SW 1271 (cell line): ENCODE measurements at places on chromosomes 6 and 20.

DNA sequence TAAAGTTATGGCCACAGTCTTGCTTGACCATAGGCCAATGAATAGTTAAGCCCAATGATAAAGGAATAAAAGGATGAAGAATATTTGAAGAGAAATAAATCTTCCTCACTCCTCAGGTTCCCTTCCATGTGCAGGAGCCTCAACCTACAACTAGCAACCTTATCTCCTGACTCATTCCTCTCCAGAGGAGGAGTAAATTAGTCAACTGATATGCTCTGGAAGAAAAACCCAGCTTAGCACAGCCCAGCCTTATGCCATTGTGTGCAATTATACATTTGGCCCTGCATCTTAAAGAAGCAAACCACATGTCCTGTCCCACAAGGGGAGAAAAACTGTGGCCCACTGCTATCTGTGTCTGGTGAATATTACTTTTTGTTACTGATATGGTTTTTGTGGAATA, 82.1 kb downstream of the PHIP start:
- no peak for DNase-seq

DNA sequence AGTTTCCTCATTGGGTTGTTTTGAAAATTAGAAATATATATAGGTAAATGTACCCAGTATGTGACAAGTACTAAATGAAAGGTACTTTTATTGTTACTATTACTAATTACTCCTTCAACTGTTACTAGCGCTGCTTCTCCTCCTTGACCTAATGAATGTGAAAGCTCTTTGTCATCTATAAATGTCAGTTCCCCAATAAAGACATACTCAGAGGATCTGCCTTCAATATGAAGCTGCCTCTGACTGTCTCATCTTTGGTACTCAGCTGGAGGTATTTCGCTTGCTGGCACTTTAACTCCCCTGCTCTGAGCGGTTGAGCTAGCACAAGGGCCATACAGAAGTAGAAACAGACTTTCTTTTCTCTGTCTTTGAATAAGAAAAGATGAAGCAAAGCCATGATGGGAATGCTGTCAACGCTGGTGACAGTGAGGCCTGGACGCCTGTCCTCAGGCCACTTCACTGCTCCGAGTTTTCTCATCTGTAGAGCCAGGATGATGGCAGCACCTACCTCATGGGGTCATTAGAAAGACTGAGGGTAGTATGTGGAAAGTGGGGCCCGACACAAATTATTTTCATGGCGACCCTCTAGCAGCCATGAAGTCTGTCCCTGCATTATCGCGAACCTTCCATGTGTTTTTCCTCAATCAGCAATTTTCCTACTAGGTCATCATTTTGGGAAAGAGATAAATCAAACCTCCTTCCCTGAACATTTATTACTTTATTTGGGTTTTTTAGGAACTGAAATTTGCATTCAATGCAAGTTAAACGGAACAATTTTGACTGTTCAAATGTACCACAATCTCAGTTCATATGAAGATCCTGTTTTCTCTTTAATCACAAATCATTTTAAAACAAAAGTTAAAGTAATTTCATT, 55.9 kb upstream of the SNX9 start:
- DNase-seq: no peak

GRCh38 chr6:112253498-112253840, 898 bp downstream of the LAMA4 start:
- no peak for DNase-seq

DNA sequence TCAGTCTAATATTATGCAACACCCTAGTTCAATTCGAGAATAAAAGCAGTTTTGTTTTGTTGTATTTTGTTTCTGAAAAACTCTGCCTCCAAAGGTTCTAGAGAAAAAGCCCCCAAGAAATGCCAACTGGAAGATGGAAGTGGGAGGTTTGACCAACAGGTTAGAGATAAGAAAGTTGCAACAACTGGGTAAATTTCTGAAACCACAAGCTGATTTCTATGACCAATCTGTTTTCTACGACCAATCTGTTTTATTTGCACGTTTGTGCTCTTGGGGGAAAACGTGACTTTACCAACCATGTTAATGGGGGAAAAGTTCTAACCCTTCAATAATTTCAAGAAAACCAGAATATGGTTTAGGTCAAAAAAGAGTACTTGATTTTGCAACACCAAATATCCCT, 173.2 kb downstream of the PDE7B start:
- DNase-seq: no peak

GRCh38 chr6:87979737-87980136, 67.9 kb upstream of the SPACA1 start:
- DNase-seq: no peak

DNA sequence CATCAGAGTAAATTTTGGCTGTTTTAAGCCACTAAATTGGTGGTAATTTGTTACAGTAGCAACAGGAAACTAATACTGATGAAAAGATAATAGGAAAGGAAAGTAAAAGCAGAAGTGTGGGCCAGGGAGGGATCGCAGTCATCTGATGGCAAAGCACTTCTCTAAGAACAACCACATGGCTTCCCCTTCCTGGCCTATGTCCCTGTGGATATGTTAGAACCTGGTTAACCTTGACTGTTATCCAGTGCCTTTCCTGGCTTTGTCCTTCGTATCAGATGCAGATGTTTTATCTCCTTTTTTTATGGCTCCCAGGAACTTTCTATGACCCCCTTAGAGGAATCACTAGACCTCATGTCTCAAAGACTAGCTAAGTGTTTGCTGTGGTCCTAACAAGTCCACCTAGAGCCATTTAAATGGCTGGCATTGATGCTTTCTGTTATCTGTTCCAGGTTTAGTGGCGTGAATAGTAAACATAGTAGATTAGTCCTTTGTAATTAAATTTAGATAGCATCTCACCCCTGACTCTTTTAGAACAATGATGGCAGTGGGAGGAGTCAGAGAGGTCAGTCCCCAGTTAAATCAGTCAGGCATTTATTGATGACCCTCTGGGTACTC, 79.2 kb upstream of the PHACTR2 start:
- DNase-seq: no peak

DNA sequence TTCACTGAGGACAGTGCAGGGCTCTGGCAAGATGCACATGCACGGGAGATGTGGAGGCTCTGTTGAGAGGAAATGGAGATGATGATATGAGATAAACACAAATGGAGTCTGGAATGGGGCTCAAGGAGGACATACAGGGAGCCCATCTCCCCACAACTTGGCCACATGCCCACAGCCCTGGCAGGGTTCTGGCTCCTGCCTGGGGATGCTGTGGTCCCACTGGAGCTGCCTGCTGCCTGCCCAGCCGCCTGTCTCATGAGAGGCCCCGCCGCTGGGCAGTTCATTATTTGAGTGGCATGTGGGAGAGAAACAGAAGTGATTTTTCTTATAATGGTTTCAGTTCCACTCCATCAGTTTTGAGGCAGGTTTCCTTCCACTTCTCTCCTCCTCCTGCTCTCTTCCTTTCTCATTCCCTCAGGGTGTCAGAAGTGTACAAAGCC, 133.6 kb upstream of the TRAF3IP2 start:
- no peak for DNase-seq

DNA sequence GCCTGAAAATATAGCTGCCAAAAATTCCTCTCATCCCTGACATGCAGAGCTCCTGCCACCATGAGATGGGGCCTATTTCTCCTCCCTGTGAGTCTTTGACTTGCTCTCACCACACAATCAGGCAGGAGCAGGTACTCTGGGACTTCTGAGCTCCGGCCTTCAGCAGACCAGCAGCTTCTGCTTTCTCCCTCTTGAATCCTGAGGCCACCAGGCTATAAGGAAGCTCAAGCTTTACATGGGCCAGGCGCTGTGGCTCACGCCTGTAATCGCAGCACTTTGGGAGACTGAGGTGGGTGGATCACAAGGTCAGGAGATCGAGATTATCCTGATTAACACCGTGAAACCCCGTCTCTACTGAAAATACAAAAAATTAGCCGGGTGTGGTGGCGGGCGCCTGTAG, 238.7 kb upstream of the RREB1 start:
- DNase-seq: no peak

GRCh38 chr6:112743323-112743722, 396.2 kb downstream of the RFPL4B start:
- DNase-seq: no peak

DNA sequence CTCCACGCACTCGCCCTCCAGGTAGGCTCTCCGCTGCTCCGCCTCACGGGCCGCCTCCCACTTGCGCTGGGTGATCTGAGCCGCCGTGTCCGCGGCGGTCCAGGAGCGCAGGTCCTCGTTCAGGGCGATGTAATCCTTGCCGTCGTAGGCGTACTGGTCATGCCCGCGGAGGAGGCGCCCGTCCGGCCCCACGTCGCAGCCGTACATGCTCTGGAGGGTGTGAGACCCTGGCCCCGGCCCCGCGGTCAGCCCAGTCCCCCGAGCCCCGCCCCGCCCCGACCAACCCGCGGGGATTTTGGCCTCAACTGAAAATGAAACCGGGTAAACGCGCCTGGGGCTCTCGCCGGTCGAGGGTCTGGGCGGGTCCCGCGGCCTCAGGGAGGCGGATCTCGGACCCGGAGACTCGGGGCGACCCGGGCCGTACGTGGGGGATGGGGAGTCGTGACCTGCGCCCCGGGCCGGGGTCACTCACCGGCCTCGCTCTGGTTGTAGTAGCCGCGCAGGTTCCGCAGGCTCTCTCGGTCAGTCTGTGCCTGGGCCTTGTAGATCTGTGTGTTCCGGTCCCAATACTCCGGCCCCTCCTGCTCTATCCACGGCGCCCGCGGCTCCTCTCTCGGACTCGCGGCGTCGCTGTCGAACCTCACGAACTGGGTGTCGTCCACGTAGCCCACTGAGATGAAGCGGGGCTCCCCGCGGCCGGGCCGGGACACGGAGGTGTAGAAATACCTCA, 598 bp downstream of the HLA-B start:
- peak; percentile 40 for DNase-seq

GRCh38 chr20:59007665-59008511, 834 bp upstream of the CTSZ start:
- DNase-seq: no peak

- no peak for DNase-seq
These were observed 203.8 kb upstream of the LRFN2 start for GRCh38 chr6:40791004-40791403.

DNA sequence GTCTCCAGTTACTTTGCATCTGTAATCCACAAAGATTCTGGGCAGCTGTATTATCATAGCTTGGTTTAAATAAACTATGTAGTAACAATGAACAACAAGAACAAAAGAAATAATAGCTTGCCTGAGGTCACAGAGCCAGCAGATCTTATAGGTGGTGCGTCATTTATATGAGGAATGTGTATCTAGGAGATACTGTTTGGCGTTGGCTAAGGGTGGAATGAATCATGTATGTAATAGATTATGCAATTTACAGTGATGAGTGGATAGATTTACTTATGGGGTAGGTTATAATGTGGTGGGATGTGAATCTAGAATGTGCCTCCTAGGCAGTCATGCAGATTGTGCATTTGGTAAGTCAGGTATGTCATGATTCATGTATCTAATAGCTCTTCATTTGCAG, 42.8 kb downstream of the HNF4A start:
- DNase-seq: no peak

DNA sequence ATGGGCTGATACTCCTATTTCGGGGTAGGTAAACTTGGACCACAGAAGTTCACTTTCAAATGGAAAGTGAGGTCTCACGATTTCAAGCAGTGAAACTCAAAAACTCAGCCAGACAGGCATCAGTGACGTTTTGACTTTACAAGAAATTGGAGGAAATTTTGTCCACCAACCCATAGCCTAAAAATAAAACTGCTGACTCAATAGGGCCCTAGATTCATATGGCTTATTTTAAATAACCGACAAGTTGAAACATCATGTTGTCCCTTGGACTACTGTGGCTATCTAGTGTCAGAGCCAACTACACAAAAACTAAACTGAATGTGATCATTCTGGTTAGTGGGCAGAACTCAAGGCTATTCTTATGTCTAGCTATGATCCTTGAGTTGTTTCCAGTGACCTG, 486.3 kb downstream of the GRIK2 start:
- no peak for DNase-seq

DNA sequence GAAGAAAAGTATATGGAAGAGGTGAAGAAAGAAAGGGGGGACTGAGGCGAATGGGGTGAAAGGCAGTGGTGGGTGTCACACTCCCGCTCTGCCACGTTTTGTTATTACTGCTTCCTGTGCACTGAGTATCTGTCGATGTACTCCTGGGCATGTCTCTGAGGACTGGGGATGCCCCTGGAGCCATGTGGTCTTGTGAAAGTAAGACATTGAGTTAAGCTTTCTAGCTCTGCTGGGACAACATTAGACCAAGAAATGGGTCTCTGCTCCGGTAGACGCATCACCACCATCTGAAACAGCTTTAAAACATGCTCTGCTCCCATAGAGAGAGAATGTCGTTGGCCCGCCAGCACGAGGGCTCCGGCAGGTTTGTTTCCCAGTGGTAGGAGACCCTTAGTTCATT, 40.0 kb downstream of the IRF4 start:
- DNase-seq: no peak

GRCh38 chr6:125792172-125792571, 1.4 kb downstream of the NCOA7 start:
- DNase-seq: no peak

- no peak for DNase-seq
These were observed 150.2 kb upstream of the MAN1A1 start for GRCh38 chr6:119499797-119500196.

- DNase-seq: peak; percentile 84
These were observed 85.5 kb upstream of the NT5E start for GRCh38 chr6:85364344-85364743.

DNA sequence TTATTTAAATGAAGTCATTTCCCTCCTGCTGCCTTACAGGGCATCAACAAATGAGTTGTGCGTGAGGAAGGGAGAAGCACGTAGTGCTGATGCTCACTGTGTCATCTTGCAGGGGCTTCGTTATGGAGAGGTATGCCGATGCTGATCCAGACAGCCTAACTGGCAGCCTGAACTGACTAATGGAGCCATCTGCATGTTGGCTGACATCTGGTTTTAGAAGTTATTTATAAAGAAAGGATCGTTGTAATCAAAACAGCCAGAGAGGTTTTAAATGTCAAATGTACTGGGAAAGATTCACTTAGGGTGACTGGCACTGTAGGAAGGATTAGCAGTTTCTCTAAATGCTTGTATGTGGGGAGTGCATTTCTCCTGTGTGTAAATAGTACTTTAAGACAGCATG, 54.6 kb downstream of the FARS2 start:
- DNase-seq: no peak

DNA sequence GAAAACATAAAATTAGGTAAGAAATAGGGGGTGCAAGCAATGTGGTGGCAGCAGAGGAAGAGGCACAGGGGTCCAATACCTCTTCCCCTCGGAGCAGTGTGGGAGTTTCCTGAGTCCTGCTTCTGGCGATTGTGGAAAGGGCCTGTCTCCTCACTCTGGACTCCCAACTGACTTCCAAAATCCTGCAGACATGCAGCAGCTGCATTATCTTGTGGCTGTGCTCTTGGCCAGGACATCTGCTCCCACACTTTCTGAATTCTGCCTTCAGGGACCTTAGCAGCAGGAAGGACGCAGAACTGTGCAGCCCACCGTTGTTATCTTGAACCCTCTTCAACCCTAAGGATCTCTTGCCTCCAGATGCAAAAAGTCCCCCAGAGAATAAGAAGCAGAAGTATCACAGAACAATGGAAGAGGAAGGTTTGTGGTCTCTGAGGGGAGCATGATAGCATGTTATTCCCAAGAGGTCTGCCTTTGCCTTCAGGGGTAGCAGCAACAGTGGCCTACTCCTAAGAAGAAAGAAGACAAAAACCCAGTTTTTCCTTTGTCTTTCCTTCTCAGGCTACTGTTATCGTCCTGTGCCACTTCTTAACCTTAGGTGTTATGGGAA, 102.5 kb upstream of the EMILIN3 start:
- DNase-seq: no peak
